ENCODE measurements at places on chromosomes 4 and X. TPM values are rescaled to one million over a fixed set of nuclear protein-coding genes. Genes with fewer than 3 reads are reported as not detected.

DNA sequence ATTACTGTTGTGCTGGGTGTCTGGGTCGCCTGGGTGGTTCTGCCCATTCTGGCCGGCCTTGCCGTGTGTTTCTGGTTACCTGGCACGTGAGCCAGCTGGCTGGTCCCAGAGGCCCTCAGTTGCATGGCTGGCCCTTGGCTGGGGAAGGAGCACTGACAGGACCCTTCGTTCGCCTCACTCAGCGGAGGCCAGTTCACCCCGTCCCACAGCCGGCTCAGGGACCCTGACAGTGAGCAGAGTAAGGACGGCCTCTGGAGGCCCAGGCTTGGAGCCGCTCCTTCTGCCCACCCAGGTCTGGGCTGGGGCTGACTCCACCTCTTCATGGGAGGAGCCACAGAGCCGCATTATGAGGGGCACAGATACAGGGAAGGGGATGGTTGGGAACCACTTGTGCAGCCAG lies 20.3 kb upstream of the HGFAC start:
- H3K4me3 ChIP-seq = no peak overlapping the region
- no peaks in the 10 kb centered on the region for H3K4me1 ChIP-seq
- no peak for DNase-seq
- no peak overlapping the region for H3K27ac ChIP-seq
- peaks cover 40% of the 10 kb centered on the region for H3K36me3 ChIP-seq
- peaks cover 9% of the 10 kb centered on the region for H3K27me3 ChIP-seq

GRCh38 chr4:680928-681645 lies 6.7 kb downstream of the MYL5 start:
- DNase-seq = peak; percentile 57
- H3K36me3 ChIP-seq = peaks cover 8% of the 10 kb centered on the region
- no peak overlapping the region for H3K4me3 ChIP-seq
- H3K4me1 ChIP-seq = peaks cover 6% of the 10 kb centered on the region

- no peaks in the 10 kb centered on the region for H3K36me3 ChIP-seq
- H3K27ac ChIP-seq = no peak overlapping the region
- H3K4me3 ChIP-seq = no peak overlapping the region
- no peak for DNase-seq
- H3K4me1 ChIP-seq = no peaks in the 10 kb centered on the region
- H3K27me3 ChIP-seq = no peaks in the 10 kb centered on the region
Measured at GRCh38 chr4:151459375-151459774, 50.4 kb downstream of the FHIP1A start.

DNA sequence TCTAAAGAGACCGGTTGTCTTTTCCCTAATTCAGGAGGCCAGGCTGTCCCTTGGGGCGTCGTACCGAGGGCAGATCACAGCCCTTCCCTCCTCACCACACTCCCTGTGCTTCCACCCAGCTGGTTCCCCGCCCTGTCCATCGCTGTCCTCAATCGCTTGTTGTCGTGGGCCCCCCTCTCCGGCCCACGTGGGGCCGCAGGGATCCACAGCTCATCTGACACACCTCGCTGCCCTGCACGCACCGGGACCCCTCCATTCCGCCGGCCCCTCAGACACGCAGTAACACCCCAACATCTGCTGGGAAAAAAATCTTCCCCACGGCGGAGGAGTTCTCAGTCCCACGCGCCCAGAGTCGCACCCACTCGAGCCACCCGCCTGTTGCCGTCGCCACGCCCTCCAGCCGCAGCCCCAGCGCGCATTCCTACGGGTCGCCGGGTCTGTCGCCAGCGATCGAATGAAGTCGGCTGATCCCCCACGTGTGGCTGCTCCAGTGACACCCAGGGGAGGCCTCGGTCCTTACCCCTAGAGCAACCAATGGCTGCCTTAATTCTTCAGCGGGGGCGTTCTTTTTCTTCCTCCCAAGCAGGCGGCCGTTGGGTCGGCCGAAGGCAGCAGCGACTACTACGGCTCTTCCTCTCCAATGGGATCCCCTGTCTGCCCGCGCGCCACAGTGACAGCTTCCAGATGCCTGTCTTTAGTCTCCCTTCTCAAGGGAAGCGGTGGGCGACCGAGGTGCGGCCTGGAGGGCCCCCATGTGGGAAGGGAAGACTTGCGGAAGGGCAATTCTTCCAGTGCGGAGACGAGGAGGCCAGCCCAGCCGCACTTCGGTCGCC lies 893 bp upstream of the SEPTIN11 start:
- H3K27ac ChIP-seq = no peak overlapping the region
- peaks cover 33% of the 10 kb centered on the region for H3K4me1 ChIP-seq
- peaks cover 12% of the 10 kb centered on the region for H3K36me3 ChIP-seq
- peak overlapping the region; percentile 94 for H3K4me3 ChIP-seq
- DNase-seq = peak; percentile 64

DNA sequence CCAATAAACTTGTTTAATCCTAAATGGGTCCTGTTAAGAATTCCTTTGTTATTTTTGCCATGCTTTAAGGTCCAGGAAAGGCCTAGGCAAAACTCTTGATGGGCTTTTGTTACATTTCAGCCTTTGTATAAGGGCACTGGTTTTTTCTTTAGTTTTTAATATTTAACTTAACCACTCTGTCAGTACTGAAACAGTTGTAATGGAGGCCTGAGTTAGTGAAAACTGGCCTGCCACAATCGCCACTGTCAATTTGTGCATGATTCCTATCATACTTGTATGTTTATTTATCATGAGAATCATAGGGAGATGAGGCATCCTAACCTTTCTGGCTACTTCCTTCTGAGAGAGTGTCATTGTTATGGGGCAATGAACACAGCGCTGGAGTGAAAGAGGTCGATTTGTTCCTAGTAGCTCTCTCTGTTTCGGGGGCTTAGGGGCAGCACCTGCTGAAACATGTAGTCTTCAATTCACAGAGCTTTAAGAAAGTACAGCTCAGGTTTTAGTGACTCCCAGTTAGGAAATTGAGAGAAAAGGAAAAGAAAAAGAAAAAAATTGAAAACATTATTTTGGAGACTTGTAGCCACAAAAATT lies 393.8 kb upstream of the FSTL5 start:
- no peaks in the 10 kb centered on the region for H3K27me3 ChIP-seq
- no peaks in the 10 kb centered on the region for H3K4me1 ChIP-seq
- H3K36me3 ChIP-seq = no peaks in the 10 kb centered on the region
- no peak for DNase-seq

GRCh38 chrX:41384051-41384705 lies 50.2 kb downstream of the DDX3X start:
- H3K36me3 ChIP-seq = no peaks in the 10 kb centered on the region
- peaks cover 5% of the 10 kb centered on the region for H3K27me3 ChIP-seq
- no peak overlapping the region for H3K27ac ChIP-seq
- no peak overlapping the region for H3K4me3 ChIP-seq

DNA sequence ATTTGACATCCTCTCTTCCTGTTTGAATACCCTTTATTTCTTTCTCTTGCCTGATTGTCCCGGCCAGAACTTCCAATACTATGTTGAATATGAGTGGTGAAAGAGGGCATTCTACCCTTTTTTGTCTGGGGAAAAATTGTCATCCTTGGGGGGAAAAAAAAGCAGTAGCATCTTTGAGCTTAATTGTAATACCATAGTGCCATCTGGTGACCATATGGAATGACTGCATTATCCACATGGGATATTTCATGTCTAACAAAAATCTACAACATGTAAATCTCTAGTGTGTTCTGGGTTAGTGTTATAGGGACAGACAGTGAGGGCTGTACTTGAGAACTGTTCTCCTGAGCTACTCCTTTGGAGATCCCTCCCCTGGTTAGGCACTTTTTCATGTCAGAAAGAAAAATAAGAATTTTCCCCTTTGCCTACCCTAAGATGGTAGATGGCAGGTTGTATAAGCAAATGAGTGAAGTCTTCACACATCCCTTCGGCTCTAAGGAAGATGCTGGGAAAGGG lies 26.0 kb downstream of the CAPN6 start:
- no peaks in the 10 kb centered on the region for H3K36me3 ChIP-seq
- peaks cover 1% of the 10 kb centered on the region for H3K27me3 ChIP-seq
- no peak overlapping the region for H3K4me3 ChIP-seq
- H3K4me1 ChIP-seq = no peaks in the 10 kb centered on the region

DNA sequence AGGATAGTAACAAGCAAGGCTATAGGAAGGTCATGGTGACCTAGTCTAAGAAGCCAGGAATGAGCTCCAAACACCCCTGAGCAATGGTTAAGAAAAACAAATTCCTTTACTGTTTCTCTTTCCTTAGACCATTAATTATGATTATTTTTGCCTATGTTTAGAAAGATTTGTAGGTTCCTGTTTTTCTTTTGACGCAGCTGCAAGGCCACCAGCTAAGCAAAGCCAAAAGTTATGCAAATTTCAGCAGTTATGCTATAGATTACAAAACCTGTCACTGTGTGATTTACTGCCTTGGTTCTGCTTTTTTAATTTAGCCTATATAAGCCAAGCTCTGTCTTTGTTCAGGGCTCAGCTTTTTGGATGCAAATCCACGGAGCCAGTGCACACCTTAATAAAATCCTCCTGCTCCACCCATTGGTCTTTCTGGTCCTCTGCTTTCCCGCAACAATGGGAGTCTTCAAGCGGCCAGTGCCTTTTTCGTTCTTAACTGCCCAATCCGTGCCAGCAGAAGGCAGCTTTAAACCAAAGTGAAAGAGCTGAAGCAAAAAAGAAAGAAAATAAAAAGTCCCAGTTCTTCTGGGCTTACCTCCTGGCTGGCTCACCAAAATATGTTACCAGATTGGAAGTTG lies 1.4 kb upstream of the CEP135 start:
- H3K36me3 ChIP-seq = peaks cover 26% of the 10 kb centered on the region
- peaks cover 36% of the 10 kb centered on the region for H3K4me1 ChIP-seq
- H3K27me3 ChIP-seq = peaks cover 11% of the 10 kb centered on the region
- peak overlapping the region; percentile 99 for H3K27ac ChIP-seq

DNA sequence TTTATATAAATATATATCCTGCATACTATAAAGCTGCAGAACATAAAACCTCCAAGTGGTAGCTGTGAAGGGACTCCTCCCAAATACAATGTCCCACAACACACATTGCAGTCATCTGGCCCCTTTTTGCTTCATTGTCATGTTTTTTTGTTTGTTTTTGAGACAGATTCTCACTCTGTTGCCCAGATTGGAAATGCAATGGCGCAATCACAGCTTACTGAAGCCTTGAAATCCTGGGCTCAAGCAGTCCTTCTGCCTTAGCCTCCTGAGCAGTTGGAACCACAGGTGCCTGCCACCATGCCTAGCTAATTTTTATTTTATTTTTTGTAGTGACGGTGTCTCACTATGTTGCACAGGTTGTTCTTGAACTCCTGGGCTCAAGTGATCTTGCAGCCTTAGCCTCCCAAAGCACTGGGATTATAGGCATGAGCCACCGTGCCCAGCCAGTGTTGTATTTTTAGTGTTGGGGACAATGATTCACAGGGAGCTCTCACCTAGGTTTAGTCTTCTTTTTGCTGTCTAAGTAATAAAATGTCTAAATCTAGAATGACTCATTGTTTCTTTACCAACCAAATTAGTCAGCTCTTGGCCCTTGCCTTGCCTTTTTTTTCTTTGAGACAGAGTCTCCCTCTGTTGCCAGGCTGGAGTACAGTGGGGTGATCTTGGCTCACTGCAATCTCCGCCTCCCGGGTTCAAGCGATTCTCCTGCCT lies 24.0 kb upstream of the XIAP start:
- H3K36me3 ChIP-seq = no peaks in the 10 kb centered on the region
- no peaks in the 10 kb centered on the region for H3K4me1 ChIP-seq
- no peak for DNase-seq
- no peak overlapping the region for H3K4me3 ChIP-seq

DNA sequence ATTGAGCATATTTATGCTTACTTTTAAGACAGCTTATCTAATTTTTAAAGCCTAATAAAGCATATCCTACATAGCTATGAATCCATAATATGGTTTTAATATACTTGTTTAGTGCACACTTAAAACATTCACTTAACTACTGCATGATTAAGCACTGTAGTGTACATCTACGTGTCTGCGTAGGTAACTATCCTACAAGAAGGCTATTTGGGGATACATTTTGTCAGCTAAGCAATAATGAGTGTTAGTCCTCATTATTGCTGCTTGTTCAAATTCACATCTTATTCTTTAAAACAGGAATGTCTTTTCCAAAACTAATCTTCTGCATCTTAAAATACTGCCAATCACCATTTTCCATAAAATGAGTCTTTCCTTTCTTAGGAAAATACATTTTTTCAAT lies 38.6 kb downstream of the GASK1B start:
- no peaks in the 10 kb centered on the region for H3K27me3 ChIP-seq
- H3K27ac ChIP-seq = no peak overlapping the region
- H3K4me3 ChIP-seq = no peak overlapping the region
- H3K4me1 ChIP-seq = no peaks in the 10 kb centered on the region
- DNase-seq = no peak

GRCh38 chrX:63354484-63354883 lies 3.4 kb upstream of the SPIN4 start:
- peaks cover 2% of the 10 kb centered on the region for H3K27me3 ChIP-seq
- peaks cover 10% of the 10 kb centered on the region for H3K36me3 ChIP-seq
- H3K4me1 ChIP-seq = peaks cover 7% of the 10 kb centered on the region
- H3K4me3 ChIP-seq = no peak overlapping the region
- no peak for DNase-seq
- H3K27ac ChIP-seq = no peak overlapping the region

GRCh38 chr4:86878640-86879039 lies 13.6 kb downstream of the C4orf36 start:
- no peak for DNase-seq
- no peaks in the 10 kb centered on the region for H3K4me1 ChIP-seq
- H3K4me3 ChIP-seq = no peak overlapping the region
- H3K36me3 ChIP-seq = no peaks in the 10 kb centered on the region
- no peak overlapping the region for H3K27ac ChIP-seq
- no peaks in the 10 kb centered on the region for H3K27me3 ChIP-seq

DNA sequence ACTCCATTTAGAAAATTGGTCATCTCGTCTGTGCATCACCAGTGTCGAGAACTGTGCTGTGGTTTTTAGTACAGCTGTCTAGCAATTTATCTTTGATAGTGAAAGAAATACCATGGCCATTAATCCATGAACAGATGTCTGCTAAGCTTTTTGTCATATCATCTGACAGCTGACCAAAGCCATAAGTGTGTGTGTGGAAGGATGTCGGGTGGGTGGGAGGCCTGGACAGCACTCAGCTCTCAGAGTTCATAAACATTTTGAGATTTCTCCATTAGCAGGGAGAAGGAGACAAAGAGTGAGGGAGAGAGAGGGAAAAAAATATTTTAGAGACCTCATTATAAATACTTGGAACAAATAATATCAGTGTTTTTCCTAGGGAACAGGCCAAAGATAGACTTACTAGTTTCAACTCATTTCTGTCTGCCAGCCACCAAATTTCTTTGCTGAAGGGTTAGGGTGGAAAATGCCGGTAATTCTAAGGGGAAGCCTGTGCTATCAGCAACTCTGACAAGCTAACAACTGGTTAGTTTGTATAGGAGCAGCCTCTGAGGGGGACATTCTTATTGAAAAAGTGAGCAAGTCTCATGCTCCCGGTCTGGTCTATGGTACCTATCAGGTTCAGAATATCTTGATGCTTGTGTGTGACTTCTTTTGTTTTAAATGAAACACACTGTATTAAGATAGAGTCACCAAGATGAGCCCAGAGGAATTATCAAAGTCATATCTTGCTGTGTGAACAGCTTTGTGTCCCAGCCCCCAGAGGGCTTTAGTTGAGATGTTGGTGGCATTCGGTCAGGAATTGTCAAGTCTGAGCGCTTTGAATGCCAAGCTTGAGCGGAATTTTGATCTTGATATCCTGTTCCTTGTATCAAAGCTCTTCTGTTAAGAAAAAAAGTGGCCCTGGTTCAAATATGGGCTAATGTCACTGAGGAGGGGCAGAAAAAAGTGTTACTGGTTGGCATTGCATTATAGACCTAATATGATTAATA lies 41.9 kb upstream of the PDLIM3 start:
- peaks cover 6% of the 10 kb centered on the region for H3K27me3 ChIP-seq
- no peak for DNase-seq
- H3K4me1 ChIP-seq = peaks cover 8% of the 10 kb centered on the region
- H3K4me3 ChIP-seq = no peak overlapping the region
- peaks cover 5% of the 10 kb centered on the region for H3K36me3 ChIP-seq
- no peak overlapping the region for H3K27ac ChIP-seq

The HHIP gene
- total RNA-seq = 0.46 TPM

The SH3D19 gene
- total RNA-seq = 89.5 TPM

The PNMA5 gene
- total RNA-seq = not detected

The AMOT gene
- 31.2 TPM for total RNA-seq

The TBCK gene
- 48.6 TPM for total RNA-seq

All from endothelial cell (in vitro differentiated cells).